ENCODE measurements at places on chromosomes 1 and 21. TPM values are rescaled to one million over a fixed set of nuclear protein-coding genes. Genes with fewer than 3 reads are reported as not detected.

DNA sequence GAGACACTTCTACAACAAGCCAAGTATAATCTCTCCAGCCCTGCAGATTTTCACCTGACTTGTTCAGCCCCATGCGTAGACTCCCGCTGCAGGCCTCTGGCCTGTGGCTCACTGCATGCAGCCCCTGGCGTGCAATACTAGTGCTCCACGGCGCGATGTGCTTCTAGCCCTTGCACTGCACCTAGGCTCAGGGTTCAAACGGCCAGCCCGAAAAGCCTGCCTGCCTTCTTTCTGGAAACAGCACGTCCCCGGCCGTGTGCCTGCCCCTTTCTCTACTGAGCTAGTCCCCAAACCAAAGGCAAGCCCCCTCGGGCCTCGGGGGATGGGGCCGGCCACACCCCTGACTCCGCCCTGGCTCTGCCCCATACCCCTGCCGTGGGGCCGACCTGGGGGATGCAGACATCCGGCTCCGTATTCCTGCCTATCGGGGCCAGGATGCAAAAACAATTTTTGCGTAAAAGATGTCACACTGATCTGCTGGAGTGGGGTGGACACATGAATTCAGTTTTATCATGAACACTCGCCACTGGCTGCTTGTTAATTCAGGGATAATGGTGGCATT lies 26.3 kb upstream of the TRAPPC10 start:
- no peak overlapping the region for H3K27ac ChIP-seq
- H3K27me3 ChIP-seq: no peaks in the 10 kb centered on the region
- no peaks in the 10 kb centered on the region for H3K4me1 ChIP-seq
- DNase-seq: no peak
- no peak overlapping the region for H3K4me3 ChIP-seq

GRCh38 chr1:211630236-211631081 lies 45.0 kb downstream of the NEK2 start:
- peaks cover 4% of the 10 kb centered on the region for H3K4me1 ChIP-seq
- no peak for DNase-seq
- H3K27ac ChIP-seq: no peak overlapping the region
- no peaks in the 10 kb centered on the region for H3K36me3 ChIP-seq
- no peak overlapping the region for H3K4me3 ChIP-seq

- no peaks in the 10 kb centered on the region for H3K4me1 ChIP-seq
- H3K27me3 ChIP-seq: peaks cover 16% of the 10 kb centered on the region
- H3K36me3 ChIP-seq: no peaks in the 10 kb centered on the region
Measured at GRCh38 chr1:119472080-119472818, 34.8 kb upstream of the HSD3B1 start.

DNA sequence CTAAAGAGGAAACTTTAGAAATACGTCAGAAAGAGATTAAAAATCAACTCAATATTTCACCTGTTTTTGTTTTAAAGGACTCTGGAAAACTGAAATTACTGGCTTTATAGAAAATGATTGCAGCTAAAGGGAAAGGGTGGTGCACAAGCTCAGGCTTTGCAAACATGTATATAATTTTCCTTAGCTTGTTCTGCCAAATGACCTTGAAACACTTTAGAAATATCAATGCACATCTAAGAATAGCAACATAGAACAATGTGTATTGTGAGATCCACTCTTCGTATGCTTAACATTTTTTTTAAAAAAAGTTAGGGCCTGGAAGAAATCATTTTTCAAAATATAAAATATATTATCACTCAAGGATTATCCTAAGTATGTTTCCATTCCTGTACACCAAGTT lies 143.9 kb downstream of the NTPCR start:
- no peak overlapping the region for H3K27ac ChIP-seq
- DNase-seq: no peak
- H3K4me1 ChIP-seq: no peaks in the 10 kb centered on the region
- no peaks in the 10 kb centered on the region for H3K36me3 ChIP-seq
- no peak overlapping the region for H3K4me3 ChIP-seq
- H3K27me3 ChIP-seq: no peaks in the 10 kb centered on the region

GRCh38 chr1:26469558-26469957 lies 2.7 kb upstream of the HMGN2 start:
- peak overlapping the region; percentile 7 for H3K27ac ChIP-seq
- no peak overlapping the region for H3K4me3 ChIP-seq
- H3K4me1 ChIP-seq: peaks cover 39% of the 10 kb centered on the region
- peaks cover 34% of the 10 kb centered on the region for H3K36me3 ChIP-seq

GRCh38 chr1:172340520-172340919 lies 80.0 kb upstream of the C1orf105 start:
- no peaks in the 10 kb centered on the region for H3K27me3 ChIP-seq
- H3K4me1 ChIP-seq: peaks cover 10% of the 10 kb centered on the region
- no peaks in the 10 kb centered on the region for H3K36me3 ChIP-seq

DNA sequence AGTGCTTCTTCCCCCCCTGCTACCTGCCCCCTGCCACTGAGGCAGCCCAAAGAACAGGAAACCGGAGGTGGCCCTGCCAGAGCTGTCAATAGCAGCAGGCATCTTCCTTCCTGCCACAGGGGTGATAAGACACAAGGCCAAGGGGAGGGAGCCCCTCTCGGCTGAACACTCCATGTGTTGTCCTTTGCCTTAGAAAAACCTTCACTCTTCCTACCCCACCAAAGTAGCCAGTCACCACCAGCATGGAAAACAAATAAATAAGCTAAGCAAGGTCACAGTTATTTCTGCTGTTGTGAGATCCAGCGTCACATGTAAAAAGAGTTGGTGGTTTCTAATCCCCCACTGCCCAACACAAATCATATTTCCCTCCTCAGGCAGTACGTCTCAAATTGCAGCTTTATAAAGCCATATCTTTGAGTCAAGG lies 104.8 kb upstream of the DPT start:
- no peaks in the 10 kb centered on the region for H3K27me3 ChIP-seq
- H3K27ac ChIP-seq: no peak overlapping the region
- H3K36me3 ChIP-seq: no peaks in the 10 kb centered on the region
- no peak for DNase-seq

- no peak for DNase-seq
- H3K36me3 ChIP-seq: no peaks in the 10 kb centered on the region
- no peak overlapping the region for H3K27ac ChIP-seq
- no peaks in the 10 kb centered on the region for H3K27me3 ChIP-seq
- no peak overlapping the region for H3K4me3 ChIP-seq
Measured at GRCh38 chr1:168599641-168600040, 23.2 kb downstream of the XCL1 start.

DNA sequence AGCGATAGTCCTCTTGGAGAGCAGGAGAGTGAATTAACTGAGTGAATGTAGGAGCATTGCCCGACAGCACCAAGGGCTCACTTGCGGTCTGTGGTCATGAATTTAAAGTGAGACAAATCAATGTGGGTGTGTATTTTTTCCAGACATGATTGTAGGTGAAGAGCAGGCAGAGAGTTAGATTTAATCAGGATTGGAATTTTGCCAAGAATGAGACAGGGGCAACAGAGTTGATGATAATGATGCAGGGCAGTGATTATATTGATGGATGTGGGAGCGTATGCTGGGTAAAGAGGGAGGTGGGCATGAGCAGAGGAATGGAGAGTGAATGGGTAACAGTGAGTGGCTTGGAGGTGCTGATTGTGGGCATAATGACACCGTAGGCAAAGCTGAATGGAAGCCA lies 20.0 kb upstream of the SYT6 start:
- no peak overlapping the region for H3K27ac ChIP-seq
- H3K27me3 ChIP-seq: peaks cover 43% of the 10 kb centered on the region
- no peak overlapping the region for H3K4me3 ChIP-seq
- no peaks in the 10 kb centered on the region for H3K36me3 ChIP-seq
- no peaks in the 10 kb centered on the region for H3K4me1 ChIP-seq

DNA sequence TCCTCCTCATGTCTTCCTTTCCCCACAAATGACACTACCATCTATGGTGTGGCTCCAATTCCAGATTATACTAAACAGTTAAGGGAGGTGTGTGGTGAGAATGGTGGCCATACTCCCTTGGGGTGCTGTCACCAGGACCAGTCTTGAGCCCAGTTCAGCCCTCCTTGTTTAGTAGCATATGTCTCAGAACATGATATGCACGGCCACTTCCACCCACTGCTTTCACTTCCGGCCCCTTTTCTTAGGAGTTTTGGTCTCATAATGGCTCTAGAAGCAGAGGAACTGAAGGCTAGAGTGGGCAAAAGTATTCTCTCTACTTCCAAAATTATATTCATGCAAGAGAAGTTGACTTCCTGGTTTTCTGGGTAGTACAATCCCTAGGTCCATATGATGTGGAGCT lies 45.3 kb upstream of the CACNA1E start:
- H3K4me3 ChIP-seq: no peak overlapping the region
- DNase-seq: no peak
- no peak overlapping the region for H3K27ac ChIP-seq
- H3K4me1 ChIP-seq: no peaks in the 10 kb centered on the region
- H3K36me3 ChIP-seq: no peaks in the 10 kb centered on the region
- peaks cover 29% of the 10 kb centered on the region for H3K27me3 ChIP-seq

DNA sequence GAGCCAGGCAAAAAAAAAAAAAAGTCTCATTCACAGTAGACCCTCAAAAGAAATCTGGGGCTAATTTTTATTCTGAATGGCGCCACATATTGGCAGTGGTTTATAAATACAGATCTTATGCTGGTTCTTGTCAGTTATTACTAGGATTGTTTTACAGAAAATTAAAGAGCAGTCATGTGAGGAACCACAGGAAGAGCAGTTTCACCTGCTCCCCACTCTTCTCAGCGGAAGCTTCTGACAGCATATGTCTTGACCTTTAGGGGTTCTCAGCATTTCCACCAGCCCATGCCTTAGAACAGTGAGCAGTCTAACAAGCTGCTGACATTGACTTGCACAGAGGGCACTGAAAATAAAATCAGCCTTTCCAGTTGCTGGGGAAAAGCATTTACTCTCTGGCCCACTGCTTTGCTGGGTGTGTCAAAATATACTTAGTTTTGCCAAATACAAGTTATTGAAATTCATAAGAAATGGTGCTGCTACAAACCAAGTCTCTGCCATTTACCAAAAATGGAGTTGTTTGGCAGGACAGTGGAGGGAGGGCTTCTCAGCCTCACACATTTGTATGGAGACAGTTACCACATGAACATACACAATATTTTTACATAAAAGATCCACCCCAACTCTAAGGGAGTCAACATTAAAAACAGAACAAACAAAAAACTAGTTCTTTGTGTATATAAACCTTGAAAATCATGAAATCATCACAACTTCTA lies 144.2 kb downstream of the SYT2 start:
- peaks cover 23% of the 10 kb centered on the region for H3K4me1 ChIP-seq
- no peak for DNase-seq
- H3K4me3 ChIP-seq: no peak overlapping the region
- H3K36me3 ChIP-seq: no peaks in the 10 kb centered on the region
- H3K27ac ChIP-seq: no peak overlapping the region

DNA sequence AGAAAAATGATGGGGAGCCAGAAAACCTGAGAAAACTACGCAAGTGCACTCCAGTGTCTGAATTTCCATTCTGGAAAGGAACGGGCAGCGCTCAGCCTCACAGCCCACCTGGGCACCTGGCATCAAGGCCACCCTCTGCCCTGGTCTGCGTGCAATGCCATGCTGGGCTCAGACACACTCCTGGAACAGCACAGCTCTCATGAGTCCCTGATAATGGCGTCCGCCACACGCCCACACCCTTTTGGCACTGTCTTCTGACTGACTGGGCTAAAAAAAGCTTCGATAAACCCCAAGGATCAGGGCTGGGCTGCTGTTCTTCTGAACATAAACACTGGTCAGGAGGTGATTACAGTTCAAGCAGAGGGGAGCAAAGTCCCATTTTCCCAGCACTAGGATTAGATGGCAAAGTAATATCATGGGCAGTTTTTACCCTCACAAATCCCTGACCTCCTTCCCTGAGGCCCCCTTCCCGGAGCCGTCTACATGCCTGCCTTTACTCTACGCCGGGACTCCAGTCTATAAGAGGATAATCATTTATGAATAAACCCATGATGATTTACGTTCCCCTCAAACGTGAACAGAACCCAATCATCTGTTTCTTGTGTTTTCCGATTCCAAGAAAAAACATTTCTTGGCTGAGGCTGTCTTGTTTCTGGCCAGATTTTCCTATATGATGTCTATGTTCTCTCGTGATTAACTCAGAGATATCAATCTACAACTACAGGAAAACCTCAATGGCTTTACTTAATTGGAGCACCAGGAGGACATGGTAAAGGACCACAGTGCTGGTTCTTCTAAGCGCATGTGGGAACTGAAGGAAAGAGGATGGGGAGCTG lies 22.6 kb downstream of the RCAN1 start:
- H3K4me1 ChIP-seq: no peaks in the 10 kb centered on the region
- no peak overlapping the region for H3K4me3 ChIP-seq
- H3K27ac ChIP-seq: no peak overlapping the region
- H3K27me3 ChIP-seq: no peaks in the 10 kb centered on the region
- no peak for DNase-seq

- H3K4me1 ChIP-seq: no peaks in the 10 kb centered on the region
- H3K36me3 ChIP-seq: no peaks in the 10 kb centered on the region
- no peak for DNase-seq
- no peaks in the 10 kb centered on the region for H3K27me3 ChIP-seq
- no peak overlapping the region for H3K27ac ChIP-seq
- H3K4me3 ChIP-seq: no peak overlapping the region
Measured at GRCh38 chr1:205832326-205832751, 17.6 kb downstream of the PM20D1 start.

- peak; percentile 8 for DNase-seq
- no peaks in the 10 kb centered on the region for H3K4me1 ChIP-seq
- no peak overlapping the region for H3K27ac ChIP-seq
Measured at GRCh38 chr1:60874718-60875117, 207.6 kb upstream of the NFIA start.

DNA sequence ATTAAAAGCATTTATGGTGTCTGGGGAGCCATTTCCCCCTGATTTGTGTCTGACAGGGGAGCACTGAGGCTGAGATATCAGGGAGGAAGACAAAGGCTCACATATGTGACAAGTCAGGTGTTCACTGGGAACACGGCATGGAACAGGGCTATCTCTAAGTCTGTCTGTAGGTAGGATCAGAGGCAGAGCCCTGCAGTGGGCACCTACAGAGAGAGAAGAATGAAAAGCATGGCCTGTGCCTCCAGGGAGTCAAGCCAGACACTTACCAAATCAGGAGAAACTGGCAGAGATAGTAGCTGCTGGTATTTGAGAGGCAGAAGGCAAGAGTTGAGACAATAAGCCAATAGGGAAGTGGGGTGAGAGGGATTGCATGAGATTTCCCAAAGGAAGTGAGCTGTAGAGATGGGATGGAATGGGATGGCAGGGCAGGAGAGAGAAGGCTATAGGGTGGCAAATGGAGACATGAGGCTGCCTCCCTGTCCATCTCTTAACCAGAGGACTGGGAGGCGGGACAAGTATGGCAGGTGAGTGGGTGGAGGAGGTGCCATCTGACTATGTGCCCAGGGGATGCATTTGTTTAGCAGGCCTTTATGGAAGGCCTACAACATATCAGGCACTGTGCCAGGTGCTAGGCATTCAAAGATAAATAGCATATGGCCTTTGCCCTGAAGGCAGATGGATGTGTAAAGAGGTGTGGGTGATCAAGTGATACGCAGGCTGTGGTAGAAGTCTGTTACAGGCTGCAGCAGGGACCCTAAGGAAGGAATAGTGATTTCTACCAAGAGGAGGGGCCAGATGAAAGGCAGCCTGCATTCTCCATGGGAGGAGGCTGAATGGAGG lies 136.2 kb upstream of the IPO9 start:
- no peaks in the 10 kb centered on the region for H3K36me3 ChIP-seq
- no peak for DNase-seq
- no peak overlapping the region for H3K27ac ChIP-seq
- no peaks in the 10 kb centered on the region for H3K4me1 ChIP-seq
- no peaks in the 10 kb centered on the region for H3K27me3 ChIP-seq
- H3K4me3 ChIP-seq: no peak overlapping the region

Gene NBPF15
- total RNA-seq: 27.7 TPM

Gene AKNAD1
- total RNA-seq: 0.15 TPM

Gene ATP6V1G3
- not detected for total RNA-seq

Gene IVL
- total RNA-seq: not detected

Gene EPHA2
- total RNA-seq: 164 TPM

Gene UBE2Q1
- total RNA-seq: 70.9 TPM

Gene KRTAP12-1
- total RNA-seq: not detected

Gene KIF14
- total RNA-seq: 21.8 TPM

Gene CD5L
- not detected for total RNA-seq

Gene LUZP1
- total RNA-seq: 22.4 TPM

All from HCT116 (cell line).